ENCODE measurements at places on chromosomes 7 and 10.
A peak's percentile ranks its signal among the peaks of the same experiment; 100 is the strongest.

DNA sequence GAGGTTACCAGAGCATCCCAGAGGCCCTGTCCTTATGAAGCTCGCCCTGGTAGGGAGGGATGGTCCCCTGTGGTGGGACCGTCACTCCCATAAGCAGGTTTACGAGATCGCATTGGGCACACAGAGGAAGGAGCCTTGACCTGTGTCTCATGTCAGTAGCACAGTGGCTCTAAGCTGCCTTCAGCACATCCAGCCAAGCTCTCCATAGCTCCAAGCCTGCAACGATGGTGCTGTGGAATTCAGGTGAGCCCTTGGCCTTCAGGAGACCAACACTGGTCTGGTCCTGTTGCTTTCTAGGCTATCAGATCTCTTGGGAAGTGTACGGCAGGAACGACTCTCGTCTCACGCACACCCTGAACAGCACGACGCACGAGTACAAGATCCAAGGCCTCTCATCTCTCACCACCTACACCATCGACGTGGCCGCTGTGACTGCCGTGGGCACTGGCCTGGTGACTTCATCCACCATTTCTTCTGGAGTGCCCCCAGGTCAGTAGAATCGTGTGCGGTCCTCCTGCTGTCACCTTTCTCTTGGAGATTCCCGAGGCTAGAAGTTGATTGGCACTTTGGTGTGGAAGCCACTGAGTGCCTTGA lies 605.3 kb upstream of the FOXK1 start:
- H3K27me3 ChIP-seq = no peaks in the 10 kb centered on the region
- DNase-seq = peak; percentile 39
- H3K4me3 ChIP-seq = no peak overlapping the region

DNA sequence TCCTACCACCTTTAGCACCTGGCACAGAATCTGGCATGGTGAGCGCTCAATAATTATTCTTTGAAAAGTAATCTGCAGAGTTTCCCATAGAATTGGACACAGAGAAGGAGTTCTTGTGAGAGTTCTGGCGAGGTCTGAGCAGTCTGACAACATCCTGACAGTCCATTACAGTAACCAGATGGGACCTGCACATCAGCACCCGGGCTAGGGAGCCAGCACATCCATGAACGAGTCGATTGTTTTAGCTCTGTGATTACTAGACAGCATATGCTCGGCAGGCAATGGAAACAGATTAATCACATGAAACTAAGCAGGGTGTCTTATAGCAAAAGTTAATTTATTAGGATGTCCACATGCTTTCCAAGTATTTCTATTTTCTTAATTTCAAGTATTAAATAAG lies 96.7 kb downstream of the SEMA3D start:
- H3K4me1 ChIP-seq = no peaks in the 10 kb centered on the region
- H3K4me3 ChIP-seq = no peak overlapping the region
- H3K36me3 ChIP-seq = no peaks in the 10 kb centered on the region
- H3K27ac ChIP-seq = no peak overlapping the region

GRCh38 chr7:146960773-146961391 lies 844.3 kb downstream of the CNTNAP2 start:
- no peaks in the 10 kb centered on the region for H3K27me3 ChIP-seq
- H3K27ac ChIP-seq = peak overlapping the region; percentile 34
- no peaks in the 10 kb centered on the region for H3K36me3 ChIP-seq
- peaks cover 2% of the 10 kb centered on the region for H3K4me1 ChIP-seq
- no peak for DNase-seq

GRCh38 chr10:30553626-30554439 lies 75.7 kb downstream of the LYZL2 start:
- H3K36me3 ChIP-seq = no peaks in the 10 kb centered on the region
- H3K27ac ChIP-seq = peak overlapping the region; percentile 48
- no peaks in the 10 kb centered on the region for H3K4me1 ChIP-seq

DNA sequence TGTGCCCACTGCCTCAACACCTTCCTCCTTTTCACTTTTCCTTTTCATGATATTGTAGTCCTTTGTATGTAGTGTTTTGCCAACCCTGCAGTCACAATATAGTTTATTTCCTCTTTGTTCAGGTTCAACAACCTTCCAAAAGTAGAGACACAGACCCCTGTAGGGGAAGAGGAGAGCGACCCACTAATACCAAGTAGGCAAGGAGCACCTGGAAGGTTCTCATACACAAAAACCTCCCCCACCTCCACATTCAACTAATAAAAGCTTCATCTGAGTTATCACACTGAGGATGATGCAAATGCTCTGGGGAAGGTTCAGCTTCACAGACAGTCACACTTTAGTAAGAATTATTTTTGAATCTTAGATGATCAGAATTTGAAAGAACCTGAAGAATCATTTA lies 41.6 kb downstream of the PIK3AP1 start:
- no peak overlapping the region for H3K4me3 ChIP-seq
- H3K36me3 ChIP-seq = no peaks in the 10 kb centered on the region
- DNase-seq = no peak
- H3K27ac ChIP-seq = no peak overlapping the region
- no peaks in the 10 kb centered on the region for H3K27me3 ChIP-seq

DNA sequence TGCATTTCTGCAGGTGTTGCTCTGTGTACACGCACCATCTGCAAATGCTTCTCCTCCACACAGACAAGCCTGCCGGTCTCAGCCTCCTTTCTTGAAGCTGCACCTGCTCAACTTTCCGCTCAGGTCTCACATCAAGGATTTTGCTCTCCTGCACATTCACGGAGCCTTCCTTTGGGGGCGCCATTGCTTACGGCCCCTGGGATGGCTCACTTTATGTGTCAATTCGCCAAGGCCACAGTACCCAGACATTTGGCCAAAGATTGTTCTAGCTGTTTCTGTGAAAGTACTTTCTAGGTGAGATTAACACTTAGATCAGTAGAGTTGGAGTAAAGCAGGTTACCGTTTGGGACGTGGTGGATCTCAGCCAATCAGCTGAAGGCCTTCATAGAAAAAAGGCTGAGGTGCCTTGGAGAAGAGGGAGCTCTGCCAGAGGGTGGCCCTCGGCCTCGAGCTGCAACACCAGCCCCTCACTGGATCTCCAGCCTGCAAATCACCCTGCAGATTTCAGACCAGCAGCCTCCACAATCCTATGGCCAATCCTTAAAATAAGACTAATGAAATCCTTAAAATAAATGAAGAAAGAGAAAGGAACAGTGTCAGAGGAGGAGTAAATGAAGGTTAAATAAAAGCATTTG lies 39.9 kb upstream of the PPP2R2D start:
- H3K4me3 ChIP-seq = no peak overlapping the region
- no peak overlapping the region for H3K27ac ChIP-seq
- DNase-seq = no peak
- no peaks in the 10 kb centered on the region for H3K36me3 ChIP-seq
- H3K4me1 ChIP-seq = no peaks in the 10 kb centered on the region

GRCh38 chr7:157674715-157675426 lies 338.1 kb downstream of the DNAJB6 start:
- DNase-seq = no peak
- no peaks in the 10 kb centered on the region for H3K36me3 ChIP-seq
- H3K4me1 ChIP-seq = no peaks in the 10 kb centered on the region
- no peaks in the 10 kb centered on the region for H3K27me3 ChIP-seq
- no peak overlapping the region for H3K4me3 ChIP-seq

- H3K4me1 ChIP-seq = no peaks in the 10 kb centered on the region
- no peaks in the 10 kb centered on the region for H3K27me3 ChIP-seq
- no peak overlapping the region for H3K27ac ChIP-seq
- no peaks in the 10 kb centered on the region for H3K36me3 ChIP-seq
- no peak overlapping the region for H3K4me3 ChIP-seq
These were observed 6.5 kb upstream of the TSPAN14 start for GRCh38 chr10:80447436-80448190.

DNA sequence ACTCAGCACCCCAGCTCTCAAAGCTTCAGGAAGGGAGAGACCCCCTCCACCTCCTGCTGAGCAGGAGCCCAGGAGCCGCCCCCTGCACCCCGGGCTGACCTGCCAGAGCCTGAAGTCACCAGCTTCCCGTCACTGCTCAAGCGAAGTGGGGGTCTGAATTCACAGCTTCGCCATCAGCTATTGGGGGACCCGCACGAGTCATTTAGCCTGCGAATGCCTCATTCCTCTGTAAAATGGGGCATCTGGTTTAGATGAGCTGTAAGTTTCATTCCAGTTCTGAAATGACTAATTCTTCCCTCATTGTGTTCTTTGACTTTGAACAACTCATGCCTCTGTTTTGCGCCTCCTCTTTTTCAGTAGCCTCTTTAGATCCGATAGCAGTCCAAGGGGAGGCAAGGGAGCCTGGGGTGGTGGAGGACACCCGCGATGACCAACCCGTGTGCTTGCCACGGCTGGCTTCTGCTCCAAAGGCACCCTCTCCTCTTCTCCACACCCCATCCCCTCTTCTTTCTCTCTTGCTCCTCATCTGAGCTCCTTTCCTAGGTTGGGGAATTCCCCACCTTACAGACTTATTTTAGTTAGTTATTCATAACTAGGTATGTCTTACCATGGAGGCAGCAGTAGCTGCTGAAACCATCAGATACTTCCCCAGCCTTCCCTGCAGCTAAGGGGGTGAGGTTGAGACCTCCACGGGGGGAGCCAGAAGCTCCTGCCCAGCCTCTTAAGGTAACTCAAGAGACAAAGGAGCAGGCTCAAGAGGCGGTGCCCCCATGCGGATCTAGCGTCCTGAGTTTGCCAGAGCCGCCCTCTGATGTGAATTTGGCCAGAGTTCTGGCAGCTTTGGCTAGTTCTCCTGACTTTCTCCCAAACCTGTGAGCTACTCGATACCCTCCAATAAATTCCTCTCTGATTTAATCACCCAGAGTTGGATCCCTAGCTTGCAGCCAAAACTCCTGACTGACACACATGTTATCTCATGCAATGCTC lies 47.7 kb downstream of the RBM17 start:
- no peak overlapping the region for H3K4me3 ChIP-seq
- H3K36me3 ChIP-seq = no peaks in the 10 kb centered on the region
- H3K27me3 ChIP-seq = no peaks in the 10 kb centered on the region
- no peak for DNase-seq
- H3K4me1 ChIP-seq = no peaks in the 10 kb centered on the region

DNA sequence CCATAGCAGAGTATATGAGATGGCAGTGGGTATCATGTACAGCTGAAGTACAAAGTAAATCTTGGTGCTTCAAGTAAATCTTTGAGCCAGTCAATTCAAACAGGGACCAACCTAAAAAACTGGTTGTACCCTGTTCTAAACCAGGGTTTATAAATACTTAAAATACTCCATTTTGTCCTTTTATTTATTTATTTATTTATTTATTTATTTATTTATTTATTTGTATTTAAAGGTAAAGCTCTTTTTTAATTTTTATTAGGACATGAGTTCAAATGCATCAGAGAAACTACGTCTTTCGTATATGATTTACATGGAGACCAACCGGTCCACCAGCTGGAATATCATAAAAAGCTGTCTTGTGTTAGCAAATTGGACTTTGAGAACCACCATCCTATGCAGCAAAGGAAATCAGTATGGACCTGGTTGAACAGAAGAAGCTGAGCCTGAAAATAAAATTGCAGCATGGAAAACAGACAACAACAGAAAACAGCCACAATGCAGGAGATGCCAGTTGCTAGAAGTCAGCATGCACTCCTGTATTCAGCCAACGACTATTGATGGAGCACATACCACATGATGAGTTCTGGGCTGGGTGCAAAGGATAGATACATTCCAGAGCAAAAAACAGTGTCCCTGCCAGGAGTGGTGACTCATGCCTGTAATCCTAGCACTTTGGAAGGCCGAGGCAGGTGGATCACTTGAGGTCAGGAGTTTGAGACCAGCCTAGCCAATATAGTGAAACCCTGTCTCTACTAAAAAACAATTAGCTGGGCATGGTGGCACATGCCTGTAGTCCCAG lies 60.0 kb downstream of the PLXNA4 start:
- H3K4me1 ChIP-seq = no peaks in the 10 kb centered on the region
- H3K27ac ChIP-seq = no peak overlapping the region
- no peaks in the 10 kb centered on the region for H3K36me3 ChIP-seq
- no peaks in the 10 kb centered on the region for H3K27me3 ChIP-seq
- DNase-seq = no peak

DNA sequence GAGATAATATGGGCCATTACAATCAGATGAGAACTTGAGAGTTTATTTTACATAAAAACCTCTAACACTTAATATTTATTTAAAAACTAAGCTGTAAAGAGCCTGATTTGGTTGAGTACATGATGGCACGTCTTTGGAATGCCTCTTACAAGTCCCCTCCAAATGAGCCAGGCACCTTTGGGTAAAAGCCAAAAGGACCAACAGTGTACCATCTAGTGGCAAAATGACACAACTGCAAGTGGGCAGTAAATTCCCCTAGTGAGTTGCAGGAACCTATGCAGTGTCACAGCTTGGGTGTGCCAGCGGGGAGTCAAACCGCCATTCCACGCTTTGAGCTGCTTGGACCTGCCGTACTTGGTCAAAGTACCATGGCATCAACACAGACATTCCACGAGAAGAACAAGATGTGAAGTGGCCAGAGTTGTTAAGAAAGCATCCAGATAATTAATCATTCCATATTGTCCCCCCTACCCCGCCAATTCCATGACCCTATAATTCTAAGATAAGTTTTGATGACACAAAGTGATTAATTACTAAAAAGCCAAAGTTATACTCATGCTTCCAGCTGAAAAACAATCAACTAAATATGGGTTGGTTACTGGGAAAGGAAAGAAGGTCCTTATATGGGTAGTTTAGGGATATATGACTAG lies 115.2 kb downstream of the SORBS1 start:
- H3K27ac ChIP-seq = peak overlapping the region; percentile 93
- no peaks in the 10 kb centered on the region for H3K27me3 ChIP-seq
- H3K36me3 ChIP-seq = peaks cover 3% of the 10 kb centered on the region
- peak; percentile 63 for DNase-seq
- no peak overlapping the region for H3K4me3 ChIP-seq

- DNase-seq = no peak
- no peak overlapping the region for H3K27ac ChIP-seq
- no peaks in the 10 kb centered on the region for H3K27me3 ChIP-seq
- H3K4me3 ChIP-seq = no peak overlapping the region
- peaks cover 12% of the 10 kb centered on the region for H3K36me3 ChIP-seq
These were observed 92.7 kb upstream of the SAMD8 start for GRCh38 chr10:75018686-75019307.

- no peaks in the 10 kb centered on the region for H3K4me1 ChIP-seq
- H3K27ac ChIP-seq = no peak overlapping the region
- no peaks in the 10 kb centered on the region for H3K36me3 ChIP-seq
- no peak overlapping the region for H3K4me3 ChIP-seq
- no peak for DNase-seq
These were observed 49.9 kb upstream of the PPP1R3A start for GRCh38 chr7:113968713-113969112.

DNA sequence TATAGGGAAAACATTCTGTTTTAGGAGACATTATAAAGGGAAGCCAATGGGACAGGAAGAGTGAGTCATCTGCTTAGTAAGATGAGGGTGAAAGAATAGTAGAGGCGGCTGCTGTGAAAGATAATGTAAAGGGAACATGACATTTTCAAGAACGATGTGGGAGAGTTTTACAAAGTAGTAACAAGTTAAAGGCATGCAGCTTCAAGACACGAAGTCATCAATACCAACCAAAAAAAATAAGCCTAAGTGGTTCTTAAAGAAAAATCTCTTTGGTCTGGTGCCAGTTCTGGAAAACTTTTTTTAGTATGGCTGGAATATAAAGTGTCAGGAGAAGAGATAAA lies 6.1 kb downstream of the GSTO1 start:
- no peaks in the 10 kb centered on the region for H3K27me3 ChIP-seq
- peaks cover 25% of the 10 kb centered on the region for H3K36me3 ChIP-seq
- H3K4me1 ChIP-seq = no peaks in the 10 kb centered on the region
- H3K27ac ChIP-seq = peak overlapping the region; percentile 60
- no peak overlapping the region for H3K4me3 ChIP-seq

Data from ascending aorta (tissue), 2 donors.